Activated CD4-positive, alpha-beta T cell treated with anti-CD3 and anti-CD28 coated beads, Interleukin-2, amount 50 U/mL, for 16 hours (primary cell): ENCODE measurements at places on chromosomes 5 and 9.
A peak's percentile ranks its signal among the peaks of the same experiment; 100 is the strongest.

DNA sequence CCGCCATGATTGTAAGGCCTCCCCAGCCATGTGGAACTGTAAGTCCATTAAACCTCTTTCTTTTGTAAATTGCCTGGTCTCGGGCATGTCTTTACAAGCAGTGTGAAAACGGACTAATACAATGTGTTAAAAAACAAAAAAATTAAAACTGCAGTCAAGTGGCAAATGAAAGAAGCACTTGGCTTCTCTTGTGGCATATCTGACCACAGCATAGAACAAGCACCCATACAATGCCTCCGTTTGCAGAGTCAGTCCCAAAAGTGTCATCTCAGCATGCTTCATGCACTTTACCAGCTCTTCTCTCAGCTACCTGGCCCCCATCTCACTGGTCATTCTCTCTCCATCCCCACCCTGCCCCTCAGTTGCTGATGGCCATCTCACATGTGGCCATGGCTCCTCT is 51.1 kb upstream of the DAPK1 start:
- no peak for DNase-seq

DNA sequence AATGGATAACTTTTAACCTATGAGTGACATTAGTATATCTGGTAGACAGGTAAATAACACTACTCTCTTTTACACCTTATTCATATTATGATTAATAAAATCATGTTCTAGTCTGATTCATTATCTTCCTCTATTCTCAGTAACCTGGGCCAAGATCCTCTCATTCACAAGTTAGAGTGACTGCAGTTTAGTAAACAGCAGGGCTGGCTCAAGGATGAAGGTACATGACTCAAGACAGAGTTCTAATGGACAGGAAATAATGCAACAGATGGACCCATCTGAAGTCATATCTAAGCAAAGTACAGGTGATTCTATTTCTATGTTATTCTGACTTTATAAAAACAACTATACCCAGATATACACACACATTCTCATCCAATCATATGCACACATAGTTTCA is 582.5 kb upstream of the CDH18 start:
- DNase-seq: no peak

DNA sequence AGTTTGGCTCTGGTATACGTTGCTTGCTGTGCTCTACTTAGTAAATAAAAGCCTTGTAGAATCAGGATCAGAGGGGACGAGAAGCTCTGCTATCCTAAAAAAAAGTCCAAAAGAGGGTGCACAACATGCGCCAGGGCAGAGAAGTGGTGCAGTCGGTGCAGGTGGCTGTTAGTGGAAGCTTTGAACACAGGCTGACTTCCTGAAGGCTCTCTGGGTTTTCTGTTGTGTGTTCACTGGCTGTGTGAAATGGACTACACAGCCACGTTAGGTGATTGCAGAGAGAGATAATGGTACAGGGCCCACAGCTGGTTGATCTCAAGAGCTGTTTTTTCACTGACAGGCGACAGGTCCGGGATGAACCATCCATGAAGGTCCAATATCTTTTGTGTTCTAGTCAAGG is 167.4 kb downstream of the TMEM167A start:
- DNase-seq: no peak

GRCh38 chr9:591292-591691 is 250.2 kb upstream of the DMRT1 start:
- no peak for DNase-seq

DNA sequence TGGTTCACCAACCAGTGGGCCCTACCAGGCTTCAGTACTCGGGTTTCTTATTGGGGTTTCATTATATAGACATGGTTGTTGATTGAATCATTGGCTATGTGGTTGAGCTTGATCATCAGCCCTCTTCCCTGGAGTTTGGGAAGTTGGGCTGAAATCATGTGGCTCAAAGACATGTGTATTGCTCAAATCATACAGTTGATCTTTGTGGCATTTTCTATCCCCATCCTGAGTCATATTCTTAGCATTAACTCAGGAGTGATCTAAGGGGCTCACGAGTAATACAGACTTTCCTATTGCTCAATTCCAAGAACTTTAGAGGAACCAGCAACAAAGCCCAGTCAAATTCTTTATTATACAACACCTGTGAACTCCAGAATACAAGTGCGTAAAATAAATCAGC is 66.2 kb downstream of the SMC5 start:
- DNase-seq: no peak

DNA sequence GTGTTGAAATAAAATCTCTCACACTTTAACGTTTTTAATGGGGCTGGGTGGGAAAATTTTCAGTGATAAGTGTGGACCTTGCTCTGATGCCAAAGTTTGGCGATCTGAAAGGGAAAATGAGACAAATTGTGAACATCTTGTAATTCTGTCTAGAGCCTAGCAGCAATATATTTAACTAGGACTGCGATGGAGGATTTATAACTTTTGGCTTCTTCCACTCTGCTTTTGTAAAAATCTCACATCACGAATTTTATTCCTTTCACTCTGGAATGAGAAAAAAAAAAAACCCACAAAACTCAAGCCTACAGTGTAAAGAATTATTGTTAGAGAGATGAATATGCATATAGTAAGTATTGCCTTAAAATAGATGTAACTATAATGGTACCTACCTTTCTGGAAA is 19.9 kb downstream of the CCNH start:
- DNase-seq: no peak

- no peak for DNase-seq
Observed at GRCh38 chr5:158529454-158529853, 570.3 kb downstream of the EBF1 start.

DNA sequence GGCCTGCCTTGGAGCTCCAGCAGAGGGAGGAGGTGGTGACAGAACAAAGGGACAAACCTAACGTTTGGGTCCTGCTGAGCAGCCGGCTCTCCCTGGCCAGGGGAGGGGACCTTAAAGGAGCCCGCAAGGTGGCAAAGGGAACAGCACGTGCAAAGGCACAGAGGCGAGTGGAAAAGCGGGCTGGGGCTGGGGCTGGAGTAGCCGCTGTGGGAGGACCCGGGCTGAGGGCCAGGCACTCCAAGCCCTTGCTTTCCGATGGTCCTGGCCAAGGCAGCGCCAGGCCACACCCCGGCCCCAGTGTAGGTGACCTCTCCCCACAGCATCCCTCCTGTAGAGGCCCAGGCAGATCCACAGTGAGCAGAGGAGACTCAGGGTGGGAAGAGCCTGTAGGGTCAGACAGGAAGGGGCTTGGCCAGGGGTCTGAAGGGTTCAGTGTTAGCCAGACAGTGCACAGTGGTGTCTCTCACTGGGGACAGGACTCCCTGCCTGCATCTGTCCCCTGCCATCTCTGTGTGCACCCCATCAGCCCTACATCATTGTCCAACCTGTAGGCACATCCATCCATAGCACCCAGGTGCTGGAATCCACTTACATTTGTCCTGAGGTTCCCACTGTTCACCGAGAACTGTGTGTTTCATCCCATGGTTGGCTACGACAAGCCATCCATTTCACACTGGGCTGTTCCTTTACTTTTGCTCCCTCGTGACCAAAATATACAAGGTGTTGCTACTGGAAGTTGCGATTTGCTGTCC is 77.0 kb downstream of the NEK6 start:
- DNase-seq: no peak

- DNase-seq: no peak
Observed at GRCh38 chr5:39423331-39423751, 1.4 kb downstream of the DAB2 start.

- DNase-seq: no peak
Observed at GRCh38 chr5:38590838-38591522, 34.5 kb upstream of the LIFR start.

DNA sequence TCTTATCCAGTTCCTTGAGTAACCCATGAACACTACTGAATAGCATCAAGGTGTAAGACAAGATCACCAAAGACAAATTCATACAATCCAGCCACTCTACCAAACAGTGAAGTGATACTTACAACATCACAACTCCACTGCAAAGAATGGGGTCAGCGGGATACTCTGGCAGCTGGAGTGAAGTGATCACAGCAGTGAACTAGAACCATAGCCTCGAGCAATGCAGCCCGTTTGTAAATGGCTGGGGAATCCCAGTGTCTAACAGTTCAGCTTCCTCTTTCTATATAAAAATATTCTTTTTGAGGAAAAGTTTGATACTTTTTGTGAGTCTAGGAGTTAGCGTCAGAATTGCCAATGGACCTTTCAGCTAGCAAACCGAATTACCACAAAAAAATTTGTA is 515.2 kb downstream of the ZNF608 start:
- no peak for DNase-seq

- DNase-seq: no peak
Observed at GRCh38 chr5:1067141-1068121, 44.4 kb downstream of the SLC12A7 start.

DNA sequence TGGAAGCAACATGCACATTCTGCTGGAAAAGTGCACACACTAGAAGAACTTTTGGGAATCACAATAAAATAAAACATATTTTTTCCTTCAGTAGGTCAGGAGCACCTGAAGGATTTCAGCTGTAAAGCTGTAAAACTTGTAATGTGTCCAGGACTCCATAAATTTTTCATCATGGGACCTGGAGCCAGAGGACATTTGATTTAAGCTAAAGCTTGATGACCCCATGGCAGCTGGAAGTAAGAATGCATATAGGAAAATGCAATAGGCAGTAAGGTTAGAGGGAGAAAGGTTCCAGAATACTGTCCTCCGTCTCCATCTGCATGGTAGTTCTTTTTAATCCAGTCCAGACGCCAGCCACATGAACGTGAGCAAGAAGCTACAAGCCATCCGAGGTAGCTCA is 166.0 kb downstream of the ADAMTSL1 start:
- no peak for DNase-seq

DNA sequence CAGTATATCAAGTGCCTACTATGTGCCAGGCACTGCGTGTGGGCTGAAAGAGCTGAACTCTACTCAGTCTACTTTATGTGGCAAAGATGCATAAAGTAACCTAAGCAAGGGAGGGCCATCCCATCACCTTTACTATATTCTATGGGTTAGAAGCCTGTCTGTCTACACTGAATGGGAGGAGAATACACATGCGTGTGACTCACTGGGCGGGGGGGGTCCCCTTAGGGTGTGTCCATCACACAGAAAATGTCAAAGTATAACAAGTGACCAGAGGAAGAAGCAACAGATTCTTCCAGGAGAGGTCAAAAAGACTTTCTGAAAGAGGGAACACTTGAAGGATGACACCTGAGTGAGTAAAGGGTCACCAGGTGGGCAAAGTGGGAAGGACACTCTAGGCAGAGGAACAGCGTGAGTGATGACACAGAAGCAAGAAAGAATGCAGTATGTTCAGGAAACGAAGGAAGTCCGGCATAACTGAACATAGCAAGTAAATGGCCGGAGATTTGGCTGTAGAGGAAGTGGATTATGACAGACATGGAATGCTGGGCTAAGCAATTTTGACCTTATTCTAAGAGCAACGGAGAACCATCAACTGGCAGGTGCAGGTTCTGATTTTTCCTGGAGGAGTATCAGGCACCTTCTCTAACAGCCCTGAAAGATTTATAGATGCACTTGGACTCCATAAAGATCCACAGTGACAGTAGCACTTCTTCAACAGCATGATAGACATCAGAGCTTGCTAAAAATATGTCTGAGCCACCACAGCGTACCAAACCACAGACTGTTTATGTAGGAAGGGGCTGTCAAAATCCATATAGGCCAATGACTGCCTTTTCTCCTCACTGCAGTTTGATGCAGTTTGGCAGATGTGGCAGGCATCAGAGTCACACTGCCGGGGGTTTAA is 8.0 kb upstream of the WHRN start:
- DNase-seq: no peak

DNA sequence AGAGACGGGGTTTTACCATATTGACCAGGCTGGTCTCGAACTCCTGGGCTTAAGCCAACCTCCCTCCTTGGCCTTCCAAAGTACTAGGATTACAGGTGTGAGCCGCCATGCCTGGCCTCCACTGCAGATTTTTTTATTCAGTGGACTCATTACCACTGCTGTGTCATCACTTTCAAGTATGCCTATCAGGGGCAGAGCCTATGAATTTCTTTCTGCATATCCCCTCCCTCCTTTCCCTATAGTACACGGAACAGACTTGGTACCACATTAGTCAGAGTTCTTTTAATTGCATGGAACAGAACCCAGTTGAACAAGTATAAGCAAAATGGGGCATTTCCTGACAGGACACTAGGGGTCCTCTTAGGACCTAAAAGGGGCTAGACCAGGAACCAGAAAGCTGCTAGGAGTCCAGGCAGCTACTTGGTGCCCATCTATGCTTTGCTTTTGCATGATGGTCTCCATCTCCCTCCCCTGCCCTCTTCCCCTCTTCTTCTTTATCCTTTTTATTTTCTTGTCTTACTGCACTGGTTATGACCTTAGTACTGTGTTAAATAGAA is 5.8 kb downstream of the BSPRY start:
- DNase-seq: no peak

DNA sequence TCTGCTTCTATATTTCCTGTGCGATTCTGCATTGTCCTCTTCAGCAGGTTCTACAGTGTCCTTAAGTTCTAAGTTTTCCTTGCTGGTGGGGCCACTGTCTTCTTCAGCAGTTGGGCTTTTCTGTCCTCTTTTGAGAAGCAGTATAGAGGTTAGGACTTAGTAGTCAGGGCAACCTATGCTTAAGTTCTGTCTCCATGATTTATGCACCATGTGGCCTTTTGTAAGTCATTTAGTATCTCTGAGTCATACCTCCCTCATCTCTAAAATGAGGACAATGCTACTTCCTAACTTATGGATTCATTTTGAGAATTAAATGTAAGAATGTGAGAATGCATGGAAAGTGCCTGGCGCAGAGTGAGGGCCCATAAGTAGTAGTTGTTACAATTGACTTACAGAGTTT is 46.8 kb downstream of the GRIN3A start:
- no peak for DNase-seq

GRCh38 chr5:124986667-124987066 is 240.2 kb upstream of the ZNF608 start:
- DNase-seq: no peak

DNA sequence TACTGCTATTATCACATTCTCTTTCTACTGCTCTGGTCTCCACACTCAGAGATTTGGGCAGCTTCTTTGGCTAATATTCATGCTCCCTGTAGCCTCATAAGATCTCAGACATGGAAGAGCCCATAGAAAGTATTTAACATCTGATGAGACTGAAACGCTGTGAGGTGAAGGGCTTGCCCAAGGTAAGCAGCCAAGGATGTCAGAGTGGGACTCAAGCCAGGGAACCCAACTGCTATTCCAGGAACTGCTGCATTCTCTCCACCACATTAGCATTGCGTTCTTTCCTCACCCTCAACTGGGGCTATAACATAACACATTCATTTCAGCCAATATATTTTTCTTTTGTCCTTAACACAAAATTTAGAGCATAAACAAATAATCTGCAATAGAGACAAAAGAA is 3.8 kb downstream of the ADRB2 start:
- no peak for DNase-seq

DNA sequence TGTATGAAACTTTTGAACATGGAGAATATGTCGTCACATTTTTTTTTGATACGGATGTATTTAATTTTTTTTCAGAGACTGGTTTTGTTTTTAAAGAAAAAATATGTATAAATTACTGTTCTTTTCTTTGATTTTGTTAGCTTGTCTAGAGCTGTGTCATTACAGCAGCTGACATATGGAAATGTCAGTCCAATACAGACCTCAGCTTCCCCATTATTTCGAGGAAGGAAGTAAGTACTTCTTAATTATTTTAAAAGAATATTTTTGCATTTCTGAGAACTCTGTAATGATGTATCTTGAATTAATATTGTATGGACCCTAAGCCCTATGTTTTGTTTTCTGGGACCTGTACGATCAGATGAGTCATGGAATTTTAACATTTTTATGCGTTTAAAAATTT is 7.6 kb downstream of the TENT2 start:
- DNase-seq: no peak

- DNase-seq: peak; percentile 46
Observed at GRCh38 chr9:132166599-132166998, 4.7 kb downstream of the NTNG2 start.

- DNase-seq: no peak
Observed at GRCh38 chr9:19879062-19879461, 90.2 kb upstream of the SLC24A2 start.
